Upper lobe of right lung (tissue), 1 donor: ENCODE measurements at places on chromosomes 2 and 18. TPM values are rescaled to one million over a fixed set of nuclear protein-coding genes. Genes with fewer than 3 reads are reported as not detected.

DNA sequence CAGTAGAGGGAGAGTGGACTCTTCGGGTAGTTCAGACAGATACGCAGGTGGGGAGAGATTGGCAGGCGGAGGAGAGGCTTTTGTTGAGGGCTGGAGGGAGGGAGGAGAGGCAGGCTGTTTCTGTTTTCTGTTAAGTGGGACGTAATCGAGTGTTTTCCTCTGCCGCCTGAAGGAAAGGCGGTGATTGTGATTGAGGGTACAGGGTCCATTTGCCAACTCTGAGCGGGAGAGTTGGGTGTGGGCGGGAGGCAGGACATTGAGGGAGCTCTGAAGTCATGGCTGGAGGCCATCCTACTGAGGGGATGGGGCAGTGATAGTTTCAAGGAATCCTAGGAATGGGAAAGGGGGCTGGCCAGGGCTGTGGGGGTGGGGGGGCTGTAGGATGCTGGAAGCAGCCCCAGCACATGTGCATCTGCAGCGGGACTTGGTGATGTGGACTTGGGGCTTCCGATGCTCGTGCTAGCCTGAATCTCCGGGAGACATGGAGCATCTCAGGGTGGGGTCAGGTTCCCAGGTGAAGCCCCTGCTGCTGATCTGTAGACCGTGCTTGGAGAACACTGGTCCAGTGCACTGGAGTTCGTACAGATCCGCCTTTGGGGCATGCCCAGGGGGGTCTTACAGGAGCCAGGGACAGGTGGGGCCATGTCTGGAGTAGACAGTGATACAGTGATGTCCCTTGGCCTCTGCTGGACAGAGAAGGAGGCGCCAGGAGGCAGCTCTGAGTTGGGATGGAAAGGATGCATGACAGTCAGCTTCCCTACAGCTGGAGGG lies 167.5 kb downstream of the AGAP1 start:
- H3K4me3 ChIP-seq: no peak overlapping the region
- peak; percentile 37 for DNase-seq
- H3K4me1 ChIP-seq: peaks cover 23% of the 10 kb centered on the region
- no peaks in the 10 kb centered on the region for H3K36me3 ChIP-seq
- no peak overlapping the region for H3K27ac ChIP-seq

DNA sequence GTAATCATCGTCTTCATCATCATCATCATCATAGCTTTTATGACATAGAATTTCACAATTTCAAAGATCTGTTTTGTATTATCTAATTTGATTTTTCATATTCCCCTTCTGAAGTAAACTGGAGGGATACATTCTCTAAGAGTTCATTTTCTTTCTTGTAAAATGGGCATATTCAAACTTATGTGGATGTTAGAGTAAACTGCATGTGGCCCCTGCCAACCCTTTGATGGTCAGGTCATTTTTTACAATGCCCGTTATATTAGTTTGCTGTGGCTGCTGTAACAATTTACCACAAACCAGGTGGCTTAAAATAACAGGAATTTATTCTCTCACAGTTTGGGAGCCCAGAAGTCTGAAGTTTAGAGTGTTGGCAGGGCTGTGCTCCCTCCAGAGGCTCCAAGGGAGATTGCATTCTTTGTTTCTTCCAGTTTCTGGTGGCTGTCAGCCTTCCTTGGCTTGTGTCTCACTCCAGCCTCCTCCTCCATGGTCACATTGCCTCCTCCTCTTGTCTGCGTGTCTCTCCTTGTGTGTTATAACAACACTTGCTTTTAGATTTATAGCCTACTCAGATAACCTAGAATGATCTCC lies 127.5 kb upstream of the MMADHC start:
- no peaks in the 10 kb centered on the region for H3K27me3 ChIP-seq
- no peak overlapping the region for H3K27ac ChIP-seq
- no peak for DNase-seq
- H3K4me3 ChIP-seq: no peak overlapping the region
- no peaks in the 10 kb centered on the region for H3K4me1 ChIP-seq
- no peaks in the 10 kb centered on the region for H3K36me3 ChIP-seq

- H3K4me3 ChIP-seq: no peak overlapping the region
- H3K4me1 ChIP-seq: no peaks in the 10 kb centered on the region
- no peak overlapping the region for H3K27ac ChIP-seq
- H3K36me3 ChIP-seq: peaks cover 28% of the 10 kb centered on the region
- no peak for DNase-seq
Observed at GRCh38 chr2:164697688-164698461, 76.6 kb upstream of the GRB14 start.

GRCh38 chr2:13758412-13758811 lies 874.1 kb upstream of the LRATD1 start:
- no peaks in the 10 kb centered on the region for H3K27me3 ChIP-seq
- H3K4me1 ChIP-seq: no peaks in the 10 kb centered on the region

Gene CCDC150
- total RNA-seq: 0.87 TPM

Gene TEX51
- total RNA-seq: not detected
